CD4-positive, alpha-beta memory T cell (primary cell): ENCODE measurements at places on chromosomes 1 and 21. TPM values are rescaled to one million over a fixed set of nuclear protein-coding genes. Genes with fewer than 3 reads are reported as not detected.

GNL2 gene
- 33.9 TPM for total RNA-seq

CELF3 gene
- not detected for total RNA-seq

UMODL1 gene
- 1.1 TPM for total RNA-seq

TSPAN1 gene
- not detected for total RNA-seq

DNAI4 gene
- total RNA-seq, result 7.9 TPM

DNA sequence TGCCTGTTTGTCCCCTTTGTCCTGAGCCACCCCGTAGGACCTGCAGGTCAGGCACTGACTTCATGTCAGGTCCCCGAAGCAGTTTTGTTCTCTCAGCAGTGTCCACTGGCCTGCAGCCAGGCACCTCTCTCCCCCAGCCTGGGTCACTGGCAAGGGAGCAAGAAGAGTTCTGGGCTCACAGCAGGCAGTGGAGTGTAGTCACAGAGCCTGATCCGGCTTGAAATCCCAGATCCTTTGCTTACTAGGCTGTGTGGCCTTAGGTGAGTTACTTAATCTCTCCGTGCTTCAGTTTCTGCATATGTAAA is 34.2 kb downstream of the L1TD1 start:
- no peak for DNase-seq

DNA sequence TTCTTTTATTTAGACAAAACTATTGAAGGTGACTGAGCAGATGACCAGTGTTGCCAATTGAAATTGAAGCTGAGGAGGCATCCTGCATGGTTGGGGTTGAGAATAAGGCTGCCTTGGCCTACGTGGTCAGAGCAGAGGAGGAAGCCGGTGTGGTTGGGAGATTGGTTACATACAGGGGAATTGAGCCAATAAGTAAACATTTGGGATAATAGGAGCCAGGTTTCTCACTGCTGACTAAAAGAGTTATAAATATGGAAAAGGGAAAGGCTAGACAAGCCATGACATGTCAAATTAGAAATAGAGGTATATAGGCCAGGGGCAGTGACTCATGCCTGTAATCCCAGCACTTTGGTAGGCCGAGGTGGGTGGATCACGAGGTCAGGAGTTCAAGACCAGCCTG is 15.8 kb downstream of the SNX7 start:
- DNase-seq, result no peak

DNA sequence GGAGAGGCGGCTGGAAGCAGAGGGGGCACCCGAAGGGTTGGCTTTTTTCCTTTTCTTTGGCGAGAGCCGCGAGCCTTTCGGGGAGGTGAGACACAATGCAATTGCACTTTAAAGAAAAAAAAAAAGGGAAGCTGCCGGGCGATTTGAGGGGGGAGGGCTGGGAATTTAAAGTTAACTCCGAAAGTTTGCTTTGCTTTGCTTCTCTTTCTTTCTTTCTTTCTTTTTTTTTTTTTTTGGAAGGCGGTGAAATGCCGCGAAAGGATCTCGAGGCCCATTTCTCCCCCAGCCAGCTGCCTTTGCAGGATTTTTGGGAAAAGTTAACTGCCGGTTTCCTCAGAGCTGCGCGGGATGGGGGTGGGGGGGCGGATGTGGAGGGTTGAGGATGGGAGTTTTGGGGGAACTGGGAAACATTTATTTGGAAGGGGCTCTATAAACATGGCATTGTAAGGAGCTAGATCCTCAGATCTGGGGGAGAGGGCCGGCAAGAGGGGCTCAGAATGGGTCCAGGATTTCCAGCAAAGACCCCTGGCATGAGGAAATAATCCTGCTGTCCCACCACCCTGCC is 997 bp downstream of the ZNF362 start:
- DNase-seq, result no peak

GRCh38 chr1:156750191-156750672 is 1.2 kb downstream of the HDGF start:
- no peak for DNase-seq

DNA sequence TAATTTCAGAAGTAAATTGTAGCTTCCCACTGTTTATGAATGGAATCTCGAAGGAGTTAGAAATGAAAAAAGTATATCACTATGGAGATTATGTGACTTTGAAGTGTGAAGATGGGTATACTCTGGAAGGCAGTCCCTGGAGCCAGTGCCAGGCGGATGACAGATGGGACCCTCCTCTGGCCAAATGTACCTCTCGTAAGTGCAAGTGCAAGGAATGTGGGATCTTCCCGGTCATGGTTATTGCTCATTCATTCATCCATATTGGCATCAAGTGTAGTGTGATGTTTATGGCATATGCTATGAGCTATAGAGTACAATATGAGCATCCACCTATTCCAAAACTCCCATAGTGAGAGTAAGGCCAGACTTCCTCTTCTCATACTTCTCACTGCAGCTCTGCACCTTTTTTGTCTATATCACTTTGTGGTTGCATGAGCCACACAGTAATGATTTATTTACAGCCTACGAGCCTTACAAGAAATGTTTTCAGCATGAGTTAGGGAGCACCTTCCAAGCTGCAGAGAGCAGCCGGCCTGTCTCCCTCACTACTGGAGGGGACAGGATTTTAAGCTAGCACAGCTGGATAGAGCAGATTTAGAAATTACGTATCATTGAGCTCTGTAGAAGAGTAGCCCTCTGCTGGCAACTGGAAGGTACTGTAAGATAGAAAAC is 24.9 kb upstream of the CR1L start:
- peak; percentile 16 for DNase-seq

DNA sequence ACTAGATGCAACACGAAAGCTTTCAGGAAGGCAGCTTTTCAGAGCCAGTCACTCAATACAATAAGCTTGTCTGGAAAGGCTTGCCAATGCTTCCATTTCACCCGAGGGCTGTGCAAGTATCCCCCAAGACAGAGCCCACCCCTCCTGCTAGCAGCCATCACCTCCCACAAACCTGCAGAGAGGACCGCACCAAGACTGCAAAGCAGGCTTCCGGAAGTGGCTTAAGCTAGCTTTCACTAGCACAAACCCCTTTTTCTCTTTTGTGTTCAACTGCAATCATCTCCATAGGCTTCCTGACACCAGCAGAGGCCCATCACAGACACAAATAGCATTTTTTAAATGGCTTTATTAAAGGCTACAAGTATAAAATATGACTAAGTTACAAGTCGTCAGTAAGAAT is 31.5 kb downstream of the C1orf198 start:
- no peak for DNase-seq

DNA sequence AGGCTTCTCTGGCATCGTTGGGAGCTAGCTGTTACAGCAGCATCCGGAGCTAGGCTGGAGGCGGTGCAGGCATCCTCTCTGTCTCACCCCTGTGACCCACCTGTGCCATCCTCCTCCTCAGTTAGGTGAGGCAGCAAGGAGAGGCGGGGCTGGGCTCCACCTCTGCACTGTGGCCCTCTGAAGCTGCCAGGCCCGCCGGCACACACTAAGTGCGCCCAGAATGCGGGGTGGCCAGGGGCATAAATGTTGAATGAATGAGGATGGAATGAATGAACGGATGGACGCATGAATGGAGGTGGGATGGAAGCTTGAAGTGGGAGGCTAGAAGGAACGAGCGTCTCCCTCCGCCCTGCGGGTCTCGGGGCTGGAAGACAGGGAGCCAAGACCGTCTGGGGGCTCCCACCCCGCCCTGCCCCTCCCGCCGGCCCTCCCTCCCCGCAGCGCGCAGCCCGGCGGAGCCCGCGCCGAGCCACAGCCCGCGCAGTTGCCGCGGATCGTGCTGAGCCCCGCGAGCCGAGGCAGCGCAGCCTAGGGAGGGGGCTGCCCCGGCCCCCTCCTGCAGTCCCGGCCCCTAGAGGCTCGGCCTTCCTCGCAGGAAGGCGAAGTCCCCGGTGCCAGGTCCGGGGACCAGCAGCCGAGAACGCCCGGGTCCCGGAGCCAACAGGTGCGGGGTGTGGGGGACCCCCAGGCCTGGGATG is at the start of gene HCRTR1:
Gene HCRTR1, plus strand, starts transcription at position 472 of the 698 bp plus-strand sequence. CDS start 1,504 bp downstream, outside the sequence.
- DNase-seq, result no peak

GRCh38 chr1:7460807-7461206 is 310.3 kb upstream of the VAMP3 start:
- no peak for DNase-seq

GRCh38 chr1:178497903-178498478 is 1.2 kb upstream of the CLEC20A start:
- no peak for DNase-seq

DNA sequence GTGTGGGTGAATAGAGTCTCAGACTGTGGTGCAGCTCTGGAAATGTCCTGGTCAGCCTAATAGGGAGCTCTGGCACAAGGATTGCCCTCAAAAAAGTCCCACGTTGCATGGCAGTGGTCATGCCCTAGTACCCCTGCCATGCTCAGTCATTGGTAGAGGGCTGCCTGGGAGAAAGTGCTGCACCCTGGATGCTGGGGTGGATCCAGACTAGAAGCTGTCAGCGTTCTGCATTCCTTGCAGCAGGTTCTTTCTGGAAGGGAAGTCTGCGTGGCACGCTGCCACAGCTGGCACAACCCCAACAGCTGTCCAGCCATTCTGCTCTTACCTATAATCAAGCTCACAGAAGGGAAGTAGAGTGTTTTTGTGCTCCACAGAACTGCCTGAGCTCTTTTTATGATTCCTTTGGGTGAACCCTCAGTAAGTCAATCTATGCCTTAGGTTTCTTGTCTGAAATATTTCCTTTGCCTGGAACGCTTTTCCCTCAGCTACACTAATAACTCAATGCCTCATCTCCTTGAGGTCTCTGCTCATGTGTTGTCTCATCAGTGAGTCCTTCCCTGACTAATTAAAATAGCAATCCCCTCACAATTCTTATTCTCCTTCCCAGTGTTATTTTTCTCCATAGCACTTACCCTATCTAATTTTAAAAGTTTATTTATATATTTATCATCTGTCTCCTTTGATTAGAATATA is 61.5 kb upstream of the JAK1 start:
- no peak for DNase-seq

DNA sequence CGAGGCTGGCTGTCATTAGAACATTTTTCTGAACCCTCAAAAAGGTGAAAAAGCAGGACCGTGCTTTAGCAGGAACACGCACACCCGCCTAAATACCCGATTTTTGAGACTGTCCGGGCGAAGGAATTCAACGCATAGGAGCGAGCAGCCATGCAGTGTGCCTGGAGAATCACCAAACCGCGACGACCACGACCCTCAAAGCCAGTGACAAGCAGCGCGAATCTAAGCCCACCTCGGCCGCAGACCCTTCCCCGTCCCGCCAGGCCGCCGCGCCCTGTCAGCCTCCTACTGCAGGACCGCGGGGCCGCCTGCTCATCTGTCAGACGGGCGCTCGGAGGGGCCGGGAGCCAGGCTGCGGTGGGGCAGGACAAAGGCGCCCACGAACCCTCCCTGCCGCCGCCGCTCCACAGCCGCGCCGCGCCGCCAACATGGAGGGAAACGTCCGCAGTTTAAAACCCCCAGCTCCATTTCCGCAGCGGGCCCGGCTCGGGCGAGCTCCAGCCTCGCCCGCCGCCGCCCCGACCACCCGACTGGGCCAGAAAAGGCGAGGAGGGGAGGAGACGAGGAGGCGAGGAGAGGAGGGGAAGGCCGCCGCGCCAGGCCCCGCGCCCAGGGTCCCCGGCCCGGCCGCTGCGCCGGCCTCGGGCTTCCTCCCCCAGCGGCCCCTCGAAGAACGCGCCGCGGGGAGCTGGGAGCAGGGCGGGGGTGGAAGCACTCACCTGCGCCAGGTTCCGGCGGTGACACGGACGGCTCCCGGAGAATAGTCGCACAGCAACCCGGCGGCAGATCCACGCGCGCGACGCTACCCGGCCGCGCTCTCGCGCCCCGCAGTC is at the start of gene LBR:
Gene LBR, minus strand, starts transcription at position 804 of the 833 bp plus-strand sequence. CDS start 3,963 bp downstream, outside the sequence.
- no peak for DNase-seq

DNA sequence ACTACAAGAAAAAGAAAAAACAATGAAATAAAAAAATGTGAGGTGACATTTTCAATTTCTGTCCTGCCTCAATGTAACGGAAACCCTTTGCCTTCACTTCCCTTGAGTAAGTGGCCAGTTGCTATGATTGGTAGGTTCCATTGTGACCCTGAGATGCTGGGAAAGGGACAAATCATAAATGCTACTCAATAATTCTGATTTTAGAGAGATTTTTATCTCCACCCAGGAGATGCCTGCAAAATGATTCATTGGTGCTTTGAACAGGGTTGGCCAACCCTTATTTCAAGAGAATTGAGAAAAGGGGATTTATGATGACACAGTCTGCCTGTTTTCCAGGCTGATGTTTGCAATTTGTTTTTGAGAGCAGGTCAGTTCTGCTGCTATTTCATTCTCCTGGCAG is 22.5 kb downstream of the XCL1 start:
- DNase-seq, result no peak

GRCh38 chr1:20981915-20982314 is 194.8 kb downstream of the EIF4G3 start:
- DNase-seq, result no peak

DNA sequence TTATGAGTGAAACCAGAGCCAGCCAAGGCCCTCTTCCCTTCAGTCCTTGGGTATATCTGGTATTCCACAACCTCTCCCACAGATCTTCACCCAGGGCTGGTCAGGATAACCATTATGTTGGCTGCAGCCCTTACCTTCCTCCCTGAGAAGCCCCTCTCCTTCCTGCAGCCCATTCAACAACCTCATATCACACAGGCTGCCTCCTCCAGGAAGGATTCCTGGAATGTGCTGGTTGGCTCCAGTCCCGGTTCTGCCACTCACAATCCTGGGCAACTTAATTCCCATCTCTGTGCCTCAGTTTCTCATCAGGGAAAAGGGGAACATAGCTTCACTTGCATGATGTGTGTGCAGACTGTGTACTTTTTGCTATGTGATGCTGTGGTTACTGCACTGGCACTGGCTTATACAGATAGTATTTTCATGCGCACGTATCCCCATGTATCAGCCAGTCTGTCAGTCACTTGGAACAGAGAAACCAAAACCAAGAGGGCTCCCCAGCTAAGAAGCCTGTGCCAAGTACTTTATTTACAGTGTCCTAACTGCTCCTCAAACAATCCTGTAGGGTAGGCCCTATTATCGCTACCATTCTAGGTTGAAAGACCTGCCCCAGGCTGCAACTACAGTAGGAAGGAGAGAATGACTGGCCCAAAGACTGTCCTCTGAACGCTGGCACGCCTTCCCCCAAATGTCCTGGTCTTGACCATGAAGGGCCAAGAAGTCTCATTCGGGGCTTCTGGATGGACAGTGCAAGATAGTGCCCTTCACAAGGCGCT is 39.9 kb upstream of the PPP1R15B start:
- no peak for DNase-seq

DNA sequence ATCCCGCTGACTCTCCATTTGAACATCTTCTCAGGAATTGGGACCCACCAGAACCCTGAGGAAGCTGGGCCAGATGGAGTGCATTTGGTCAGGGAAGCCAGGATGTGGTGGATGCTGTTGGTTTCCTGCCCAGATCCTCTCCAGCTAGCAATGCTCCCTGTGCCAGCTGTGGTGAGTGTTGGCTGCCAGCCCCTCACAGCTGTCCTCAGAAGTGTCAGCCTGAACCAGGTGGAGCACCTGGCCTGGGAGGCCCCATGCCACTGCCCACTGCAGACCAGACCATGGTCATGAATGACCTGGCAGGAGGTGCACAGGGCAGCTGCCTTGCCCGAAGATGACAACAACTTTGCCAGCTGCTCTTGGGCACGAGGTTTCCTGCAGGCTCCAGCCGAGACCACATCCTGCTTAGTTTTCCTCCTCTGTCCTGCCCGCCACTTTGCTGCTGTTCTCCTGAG is 54.4 kb downstream of the PRSS38 start:
- DNase-seq, result peak; percentile 22

- no peak for DNase-seq
Measured at GRCh38 chr1:184060316-184060715, 8.8 kb downstream of the TSEN15 start.

- DNase-seq, result no peak
Measured at GRCh38 chr1:230806552-230806951, 59.4 kb downstream of the CAPN9 start.

GRCh38 chr1:23449306-23449705 is 24.8 kb upstream of the TCEA3 start:
- no peak for DNase-seq
